Head of caudate nucleus (tissue), 42 donors: ENCODE measurements at places on chromosomes 5 and 9.

- peak; percentile 63 for DNase-seq
Measured at GRCh38 chr9:133148199-133149129, 15.2 kb downstream of the GBGT1 start.

- DNase-seq, result no peak
Measured at GRCh38 chr9:28921857-28922500, 1348.7 kb upstream of the C9orf72 start.

DNA sequence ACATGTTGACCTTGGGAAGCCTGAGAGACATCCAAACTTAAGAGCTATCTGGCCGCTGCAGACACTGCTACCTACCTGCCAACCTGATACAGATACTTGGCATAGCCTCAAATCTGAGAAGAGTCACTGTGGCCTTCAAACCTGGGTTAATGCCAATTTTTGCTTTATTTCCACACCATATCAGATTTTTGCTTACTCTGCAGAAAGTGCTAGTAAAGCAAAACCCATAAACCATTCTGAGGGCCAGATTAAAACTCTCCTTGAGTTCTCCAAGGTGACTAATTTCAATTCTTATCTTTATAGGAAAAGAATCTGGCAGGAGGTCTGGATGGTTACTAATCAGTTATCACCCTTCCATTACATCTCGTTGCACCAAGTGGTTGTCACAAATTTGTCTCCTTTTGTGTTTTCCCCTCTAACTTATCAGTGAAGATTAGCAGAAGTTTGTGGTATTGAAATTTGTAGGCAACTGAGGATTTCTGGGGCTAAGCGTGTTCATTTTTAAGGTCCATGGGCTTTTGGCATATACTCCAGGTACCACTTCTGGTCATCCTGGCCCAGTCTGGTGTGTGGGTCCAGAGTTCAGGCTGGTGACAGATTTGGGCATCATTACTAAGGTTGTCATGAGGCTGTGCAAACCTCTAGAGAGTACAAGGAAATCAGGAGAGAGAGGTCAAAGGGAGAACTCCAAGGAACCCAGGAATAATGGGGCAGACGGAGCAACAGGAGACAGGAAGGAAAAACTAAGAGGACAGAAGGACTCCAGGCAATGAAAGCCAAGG lies 177.9 kb downstream of the TSSK1B start:
- no peak for DNase-seq

- no peak for DNase-seq
Measured at GRCh38 chr5:142095035-142095434, 13.5 kb upstream of the NDFIP1 start.

- DNase-seq, result no peak
Measured at GRCh38 chr9:116387934-116388698, 234.5 kb downstream of the PAPPA start.

DNA sequence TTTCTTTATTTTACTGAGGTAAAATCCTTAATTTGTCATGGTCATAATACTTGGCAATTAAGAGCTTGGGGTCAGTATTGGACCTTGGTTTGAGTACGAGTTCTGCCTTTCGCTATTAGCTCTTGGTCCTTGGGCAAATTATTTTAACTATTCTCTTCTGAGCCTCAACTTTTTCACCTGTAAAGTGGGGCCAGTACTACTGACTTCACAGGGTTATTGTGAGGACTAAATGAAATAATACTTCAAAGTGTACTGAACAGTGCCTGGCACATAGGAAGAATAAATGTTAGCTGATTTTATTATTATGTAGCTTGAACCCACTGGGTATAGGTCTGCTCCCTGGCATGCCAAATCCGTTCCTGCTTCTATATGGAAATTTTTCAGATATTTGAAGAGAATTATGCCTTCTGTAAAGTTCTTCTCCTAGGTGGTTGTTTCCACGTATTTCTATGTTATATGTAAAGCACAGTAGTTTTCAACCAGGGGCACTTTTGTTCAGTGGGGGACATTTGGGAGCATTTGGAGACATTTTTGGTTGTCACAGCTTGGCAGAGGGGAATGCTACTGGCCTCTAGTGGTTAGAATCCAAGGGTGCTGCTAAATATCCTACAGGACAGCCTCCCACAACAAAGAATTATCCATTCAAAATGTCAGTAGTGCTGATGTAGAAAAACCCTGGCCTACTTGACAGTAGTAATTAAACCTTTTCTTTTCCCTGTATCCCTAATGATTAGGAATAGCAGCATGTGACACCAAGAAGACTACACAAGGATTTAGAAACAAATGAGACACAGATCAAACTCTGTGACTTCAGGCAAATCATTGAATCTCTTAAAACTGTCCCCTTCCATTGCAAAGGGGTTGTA lies 4.5 kb downstream of the RCL1 start:
- peak; percentile 19 for DNase-seq

DNA sequence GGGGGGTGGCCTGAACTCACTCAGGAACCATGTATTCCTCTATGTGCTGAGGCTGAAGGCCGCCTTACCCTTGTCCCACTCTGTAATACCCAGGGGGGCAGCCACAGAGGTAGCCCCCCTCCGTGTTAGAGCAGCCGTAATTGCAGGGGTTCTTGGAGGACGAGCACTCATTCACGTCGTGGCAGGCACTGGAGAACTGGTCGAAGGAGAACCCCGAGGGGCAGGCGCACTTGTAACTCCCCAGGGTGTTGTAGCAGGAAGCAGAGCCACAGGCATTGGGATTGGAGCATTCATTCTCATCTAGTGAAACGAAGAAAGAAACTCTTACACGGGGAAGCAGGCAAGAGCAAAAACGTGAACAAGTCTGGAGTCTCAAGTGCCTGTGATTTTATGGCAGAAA lies 179.8 kb downstream of the SLC12A2 start:
- DNase-seq, result no peak

GRCh38 chr5:74311961-74312360 lies 328.6 kb downstream of the ENC1 start:
- DNase-seq, result no peak

DNA sequence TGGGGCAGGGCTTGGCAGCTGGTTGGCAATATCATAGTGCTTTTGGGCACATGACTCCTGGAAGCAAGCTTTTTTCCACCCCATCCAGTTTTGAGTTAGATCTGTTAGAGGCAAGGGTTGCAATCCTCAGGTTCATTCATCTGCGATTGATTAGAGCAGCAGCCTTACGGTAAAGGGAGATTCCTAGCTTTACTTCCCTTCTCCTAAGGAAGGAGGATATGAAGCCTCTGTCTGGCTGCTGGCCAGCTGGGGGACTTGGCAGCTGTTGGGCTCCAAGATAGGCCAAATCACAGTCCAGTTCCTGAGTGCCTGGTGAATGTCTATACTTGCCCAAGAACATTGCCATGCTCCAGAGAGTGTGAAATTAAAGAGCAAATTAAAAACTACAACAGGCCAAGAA lies 113.4 kb upstream of the CCNH start:
- DNase-seq, result no peak

DNA sequence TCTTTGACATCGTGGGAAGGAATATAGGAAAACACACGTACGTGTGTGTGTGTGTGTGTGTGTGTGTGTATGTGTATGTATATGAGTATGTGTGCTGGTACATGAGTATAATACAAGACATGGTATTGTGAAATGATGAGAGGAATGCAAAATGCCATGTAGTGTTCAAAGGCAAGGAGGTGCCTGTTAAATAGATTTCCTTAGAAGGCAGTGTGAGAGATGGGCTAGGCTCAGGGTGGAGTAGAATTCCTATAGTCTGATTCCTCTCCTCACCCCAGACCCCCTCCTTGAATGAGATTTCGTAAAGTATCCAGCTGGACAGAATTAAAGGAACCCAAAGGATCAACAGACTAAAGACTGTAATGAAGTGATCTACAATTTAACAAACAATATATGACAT lies 11.1 kb downstream of the GPR21 start:
- no peak for DNase-seq

- DNase-seq, result no peak
Measured at GRCh38 chr5:139273322-139273571, 20.3 kb upstream of the MATR3 start.

GRCh38 chr5:181245427-181246275 lies 1.9 kb upstream of the RACK1 start:
- no peak for DNase-seq

DNA sequence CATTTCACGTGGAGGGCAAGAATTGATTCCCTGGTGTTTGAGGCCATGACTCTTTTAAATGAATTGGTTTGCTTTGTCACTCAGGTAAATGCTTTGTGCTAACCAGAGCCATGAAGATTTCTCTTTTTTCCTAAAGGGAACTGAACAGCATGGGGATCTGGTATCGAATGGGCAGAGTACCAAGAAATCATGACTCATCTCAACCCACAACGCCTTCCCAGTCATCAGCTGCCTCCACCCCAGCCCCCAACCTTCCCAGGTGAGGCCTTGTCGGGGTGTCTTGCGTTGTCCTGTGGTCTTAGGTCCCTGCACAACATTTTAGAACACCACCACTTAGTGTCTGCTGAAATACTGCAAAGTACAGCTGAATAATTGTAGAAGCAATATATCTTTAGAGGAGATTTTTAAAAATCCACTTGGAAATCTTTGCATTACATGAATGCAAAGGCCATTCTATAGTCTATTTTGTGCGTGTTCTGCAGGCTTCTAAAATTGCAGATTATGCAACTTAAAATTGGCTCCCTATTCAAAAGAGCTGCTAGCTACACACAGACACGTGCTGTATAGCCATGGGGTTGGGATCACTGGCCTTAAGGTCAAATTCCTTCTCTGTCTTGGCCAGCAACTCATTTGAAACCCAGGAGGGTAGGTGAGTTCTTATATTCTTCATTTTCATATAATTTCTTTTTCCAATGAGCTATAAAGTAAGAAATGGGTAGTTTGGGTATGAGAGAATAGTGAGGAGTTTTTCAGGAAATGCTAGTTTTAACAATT lies 69.0 kb downstream of the MVB12B start:
- DNase-seq, result no peak

GRCh38 chr5:103340717-103341388 lies 82.3 kb downstream of the MACIR start:
- no peak for DNase-seq

- DNase-seq, result no peak
Measured at GRCh38 chr5:10735569-10736276, 25.3 kb downstream of the DAP start.

DNA sequence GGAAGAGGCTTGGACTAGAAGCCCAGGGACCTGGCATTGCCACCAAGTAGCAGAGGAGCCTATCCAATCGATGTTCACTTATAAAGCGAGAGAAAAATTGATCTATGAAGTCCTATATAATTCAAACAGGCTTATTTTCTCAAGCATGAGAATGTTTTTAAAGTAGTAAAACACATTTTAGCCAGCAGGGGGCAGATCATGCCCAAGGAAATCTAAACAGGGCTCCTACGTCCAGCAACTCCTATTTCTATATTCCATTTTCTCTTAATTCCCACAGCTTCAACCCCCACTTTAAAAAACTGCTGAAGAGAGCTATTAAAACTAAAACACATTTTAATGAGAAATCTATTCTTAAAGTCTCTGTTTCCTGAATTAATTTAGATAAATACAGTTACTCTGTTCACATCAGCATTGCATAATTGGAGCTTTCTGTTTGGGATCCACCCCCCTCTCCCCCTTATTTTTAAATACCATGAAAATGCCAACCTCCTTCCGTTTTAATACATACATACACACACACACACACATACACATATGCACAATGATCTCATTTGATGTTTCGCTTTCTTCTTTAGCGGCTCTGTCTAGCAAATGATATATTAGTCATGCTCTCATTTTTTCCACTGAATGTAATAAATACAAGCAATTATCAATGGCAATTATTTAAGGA lies 144.9 kb downstream of the MYO10 start:
- DNase-seq, result no peak

GRCh38 chr9:77892955-77893514 lies 138.6 kb downstream of the GNAQ start:
- DNase-seq, result no peak

DNA sequence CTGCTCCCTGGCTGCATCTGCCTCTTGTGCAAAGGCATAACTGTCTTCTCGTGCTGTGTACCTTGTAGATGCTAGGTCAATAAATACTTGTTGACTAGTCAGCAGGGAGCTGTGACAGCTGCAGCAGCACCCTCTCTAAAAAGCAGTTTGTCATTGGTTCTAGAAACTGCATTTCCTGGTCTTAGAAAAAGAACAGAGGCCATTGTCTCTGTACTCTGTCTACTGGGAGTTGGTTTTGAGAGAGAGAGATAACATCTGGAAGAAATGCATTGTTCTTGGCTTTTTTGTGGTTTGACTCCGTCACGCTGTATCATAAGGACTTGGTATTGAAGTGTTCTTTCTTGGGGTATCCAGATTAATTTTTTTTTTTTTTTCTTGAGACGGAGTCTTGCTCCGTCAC lies 32.3 kb downstream of the SH3GLB2 start:
- DNase-seq, result no peak

DNA sequence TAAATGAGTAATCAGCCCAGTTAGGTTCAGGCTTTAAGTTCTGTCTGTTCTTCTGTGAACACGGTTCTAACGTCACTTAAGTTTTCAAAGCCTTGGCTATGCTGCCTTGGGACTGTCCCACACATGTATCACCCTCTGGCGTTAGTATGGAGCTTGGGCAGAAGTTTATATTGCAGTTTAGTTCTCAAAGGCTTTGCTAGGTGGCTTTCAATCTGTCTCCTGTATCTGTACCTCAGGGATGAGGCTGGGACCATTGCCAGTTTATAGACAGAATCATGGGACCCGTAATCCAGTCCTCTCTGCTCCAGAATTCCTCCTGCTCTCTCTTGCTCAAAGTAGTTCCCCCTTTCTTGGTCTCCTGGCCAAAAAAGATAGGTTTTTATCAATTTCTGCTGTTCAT lies 12.1 kb downstream of the C9orf40 start:
- DNase-seq, result no peak

- DNase-seq, result no peak
Measured at GRCh38 chr5:80711938-80712337, 57.2 kb upstream of the DHFR start.

DNA sequence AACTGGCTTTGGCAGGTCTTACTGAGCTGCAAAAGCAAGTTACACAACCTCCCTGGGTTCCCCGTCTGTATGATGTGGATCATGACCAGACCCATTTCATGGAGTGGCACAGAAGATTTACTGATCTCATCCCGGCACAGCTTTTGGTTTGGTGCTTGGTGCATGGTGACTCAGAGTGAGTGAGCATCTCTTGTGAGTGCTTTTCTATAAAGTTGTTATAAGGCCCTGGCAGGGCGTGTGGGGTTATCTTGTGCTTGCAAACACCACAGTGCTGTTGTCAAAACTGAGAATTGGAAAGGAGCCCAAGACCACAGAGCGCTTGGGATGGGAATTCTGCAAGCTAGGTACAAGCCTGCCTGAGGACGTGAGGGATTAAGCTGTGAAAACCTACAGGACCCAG lies 425.2 kb downstream of the GADD45G start:
- DNase-seq, result no peak

GRCh38 chr5:160166973-160167623 lies 47.8 kb upstream of the PWWP2A start:
- DNase-seq, result no peak

- DNase-seq, result no peak
Measured at GRCh38 chr5:171849585-171850323, 64.1 kb downstream of the SMIM23 start.
